GM12892 (cell line): ENCODE measurements at places on chromosomes 3 and 15.

DNA sequence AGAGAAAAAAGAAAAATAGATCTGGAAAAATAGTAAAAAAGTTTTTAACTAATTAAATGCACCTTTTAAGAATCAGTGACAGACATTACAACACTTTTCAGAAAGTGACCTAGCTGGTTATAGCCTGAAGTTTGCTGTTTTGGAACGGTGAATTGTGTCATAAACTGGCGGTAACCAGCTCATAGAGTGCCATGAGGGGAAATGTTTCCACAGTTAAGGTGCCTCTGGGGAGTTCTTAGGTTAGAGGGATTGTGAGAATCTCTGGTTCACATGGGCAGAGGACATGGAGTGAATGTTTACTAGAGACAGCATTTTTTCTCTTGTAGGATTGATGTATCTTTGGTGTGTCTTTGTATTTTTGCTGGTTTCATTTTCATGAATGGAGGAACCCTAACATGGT is 2.8 kb downstream of the TBC1D23 start:
- no peak for DNase-seq

DNA sequence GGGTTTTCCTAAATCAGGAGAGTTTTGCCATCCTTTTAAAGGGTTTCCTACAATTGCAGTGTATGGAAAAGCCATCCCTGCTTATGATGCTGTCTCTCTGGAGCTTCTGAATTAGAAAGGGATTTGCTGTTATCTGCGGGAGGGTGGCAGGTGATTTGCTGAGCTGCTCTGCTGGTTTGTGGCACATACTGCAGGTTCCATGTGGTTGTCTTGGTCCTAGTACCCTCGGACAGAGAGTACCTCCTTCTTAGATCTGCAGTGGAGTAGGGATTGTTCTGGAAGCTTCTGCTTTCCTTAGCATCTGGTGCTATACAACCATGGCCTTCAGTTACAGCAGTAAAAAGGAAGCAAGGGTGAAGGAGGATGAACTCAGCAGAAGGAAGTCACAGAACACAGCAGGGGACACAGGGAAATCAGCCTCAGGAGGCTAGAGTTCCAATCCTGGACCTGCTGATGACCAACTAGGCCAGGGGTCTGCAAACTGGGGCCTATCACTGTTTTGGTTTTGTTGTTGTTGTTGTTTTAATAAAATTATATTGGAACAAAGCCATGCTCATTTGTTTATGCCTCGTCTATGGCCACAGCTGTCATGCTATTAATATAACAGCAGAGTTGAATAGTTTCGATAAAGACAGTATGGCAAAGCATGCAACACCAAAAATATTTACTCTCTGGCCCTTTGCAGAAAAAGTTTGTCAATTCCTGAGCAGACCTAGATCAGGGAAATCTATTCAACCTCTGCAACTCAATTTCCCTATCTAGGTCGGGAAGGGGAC is 39.5 kb downstream of the STARD5 start:
- DNase-seq: no peak

DNA sequence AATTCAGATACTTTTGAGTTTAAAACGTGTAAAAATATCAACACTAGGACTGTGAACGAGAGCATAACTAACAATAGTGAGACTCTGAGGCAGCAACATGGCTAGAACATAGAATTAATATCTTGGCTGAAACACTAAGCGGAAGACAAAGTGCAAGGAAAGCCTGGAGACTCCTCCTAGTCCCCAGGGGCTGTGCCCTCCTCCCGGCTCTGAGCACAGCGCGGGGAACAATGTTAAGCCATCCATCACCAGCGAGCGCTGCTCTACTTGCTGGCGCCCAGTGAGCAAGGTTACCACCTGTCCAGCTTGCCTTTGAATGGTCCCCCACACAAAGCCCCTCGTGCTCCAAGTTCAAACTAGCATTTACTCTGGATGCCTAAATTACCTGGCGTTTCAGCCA is 436.9 kb downstream of the FOXP1 start:
- no peak for DNase-seq

GRCh38 chr3:195160257-195160898 is 110.6 kb downstream of the XXYLT1 start:
- DNase-seq: no peak

GRCh38 chr3:177295116-177295515 is 97.8 kb upstream of the TBL1XR1 start:
- DNase-seq: no peak

GRCh38 chr3:198030125-198030524 is 70.1 kb downstream of the LMLN start:
- DNase-seq: no peak

DNA sequence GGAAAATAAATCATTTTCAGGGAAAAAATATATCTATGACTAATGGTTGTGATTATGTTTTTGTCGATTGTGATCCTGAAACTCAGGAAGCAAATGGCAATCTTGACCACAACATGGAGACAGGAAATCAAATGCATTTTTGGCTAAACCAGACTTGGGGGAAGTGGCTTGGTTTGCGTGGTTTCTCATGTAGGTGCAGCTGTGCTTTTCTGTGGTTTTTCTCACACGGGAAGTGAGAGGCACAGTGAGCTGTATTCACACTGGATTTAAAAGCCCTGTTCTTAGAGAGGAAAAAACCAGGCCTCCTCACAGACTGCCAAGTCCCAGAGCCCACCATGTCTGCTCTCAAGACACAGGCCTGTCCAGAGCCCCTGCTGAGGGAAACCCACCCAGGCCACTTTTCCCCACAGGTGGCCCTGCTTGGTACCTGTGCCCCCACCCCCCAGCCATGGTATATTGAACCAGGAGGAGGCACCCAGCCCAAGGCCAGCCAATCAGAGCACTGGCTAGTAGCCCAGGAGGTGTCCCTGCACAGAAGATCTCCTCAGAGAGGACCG is 46.1 kb downstream of the BTD start:
- peak; percentile 38 for DNase-seq

GRCh38 chr3:25863011-25863415 is 73.1 kb downstream of the OXSM start:
- DNase-seq: no peak

DNA sequence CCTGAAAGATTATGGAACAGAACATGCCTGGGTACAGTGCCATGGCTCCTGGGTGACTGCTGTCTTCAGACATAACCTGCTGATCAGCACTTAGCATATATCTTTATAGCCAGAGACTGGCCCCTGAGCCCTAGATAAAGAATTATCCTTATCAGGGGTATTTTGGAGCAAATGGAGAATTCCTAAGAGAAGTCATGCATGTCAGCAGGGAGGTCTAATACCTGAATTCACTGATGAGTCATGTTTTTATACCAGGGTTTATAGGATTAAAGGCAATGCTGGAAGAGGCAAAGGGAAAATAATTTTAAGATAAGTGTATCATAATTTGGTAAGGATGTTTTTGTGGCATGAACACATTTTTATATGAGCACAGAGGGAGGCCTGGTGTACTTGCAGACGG is 159.8 kb downstream of the ADAMTSL3 start:
- no peak for DNase-seq

DNA sequence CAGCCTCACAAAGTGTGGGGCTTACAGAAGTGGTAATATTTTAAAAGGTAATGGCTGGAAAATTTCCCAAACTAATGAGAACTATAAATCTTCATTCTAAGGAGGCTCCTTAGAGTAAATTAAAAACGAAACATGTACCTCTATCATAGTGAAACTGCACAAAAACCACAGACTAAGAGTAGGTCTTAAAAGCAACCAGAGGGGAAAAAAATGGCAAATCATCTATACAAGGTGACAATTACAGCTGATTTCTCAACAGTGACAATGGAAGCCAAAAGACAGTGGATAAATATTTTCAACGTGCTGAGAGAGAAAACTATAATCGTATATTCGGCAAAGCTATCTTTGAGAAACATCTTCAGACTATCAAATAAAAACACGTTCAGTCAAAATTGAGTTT is 20.6 kb downstream of the HEG1 start:
- no peak for DNase-seq

GRCh38 chr3:69665026-69665737 is 74.1 kb upstream of the MITF start:
- no peak for DNase-seq
